ENCODE measurements at places on chromosomes 6 and 20.

GRCh38 chr6:19440531-19440930 lies 396.6 kb upstream of the ID4 start:
- no peaks in the 10 kb centered on the region for H3K27me3 ChIP-seq
- no peaks in the 10 kb centered on the region for H3K4me1 ChIP-seq
- no peak for DNase-seq
- no peaks in the 10 kb centered on the region for H3K36me3 ChIP-seq
- H3K27ac ChIP-seq = no peak overlapping the region

- no peaks in the 10 kb centered on the region for H3K36me3 ChIP-seq
- no peaks in the 10 kb centered on the region for H3K27me3 ChIP-seq
- no peak for DNase-seq
- H3K4me3 ChIP-seq = no peak overlapping the region
These were observed 3.8 kb downstream of the ZNF334 start for GRCh38 chr20:46509523-46509922.

GRCh38 chr20:16535277-16535676 lies 38.0 kb downstream of the KIF16B start:
- no peaks in the 10 kb centered on the region for H3K4me1 ChIP-seq
- no peaks in the 10 kb centered on the region for H3K36me3 ChIP-seq
- DNase-seq = no peak
- no peaks in the 10 kb centered on the region for H3K27me3 ChIP-seq
- no peak overlapping the region for H3K27ac ChIP-seq

- no peaks in the 10 kb centered on the region for H3K4me1 ChIP-seq
- H3K27ac ChIP-seq = no peak overlapping the region
- no peaks in the 10 kb centered on the region for H3K27me3 ChIP-seq
- H3K4me3 ChIP-seq = no peak overlapping the region
- DNase-seq = no peak
These were observed 10.2 kb upstream of the MAP3K7 start for GRCh38 chr6:90596967-90597539.

DNA sequence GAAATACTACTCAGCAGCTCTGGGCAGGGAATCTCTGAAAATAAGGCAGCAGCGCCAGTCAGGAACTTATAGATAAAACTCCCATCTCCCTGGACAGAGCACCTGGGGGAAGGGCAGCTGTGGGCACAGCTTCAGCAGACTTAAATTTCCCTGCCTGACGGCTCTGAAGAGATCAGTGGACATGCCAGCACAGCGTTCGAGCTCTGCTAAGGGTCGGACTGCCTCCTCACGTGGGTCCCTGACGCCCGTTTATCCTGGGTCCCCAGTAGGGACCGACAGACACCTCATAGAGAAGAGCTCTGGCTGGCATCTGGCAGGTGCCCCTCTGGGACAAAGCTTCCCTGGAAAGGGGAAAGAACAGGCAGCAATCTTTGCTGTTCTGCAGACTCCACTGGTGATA lies 59.0 kb downstream of the COL21A1 start:
- peak overlapping the region; percentile 5 for H3K4me3 ChIP-seq
- no peaks in the 10 kb centered on the region for H3K27me3 ChIP-seq
- peaks cover 23% of the 10 kb centered on the region for H3K4me1 ChIP-seq
- H3K27ac ChIP-seq = no peak overlapping the region
- DNase-seq = no peak

- H3K4me1 ChIP-seq = peaks cover 13% of the 10 kb centered on the region
- DNase-seq = peak; percentile 25
- H3K27ac ChIP-seq = peak overlapping the region; percentile 57
- H3K4me3 ChIP-seq = no peak overlapping the region
- no peaks in the 10 kb centered on the region for H3K27me3 ChIP-seq
These were observed 395.3 kb downstream of the MAFB start for GRCh38 chr20:40293740-40294139.

GRCh38 chr20:36792422-36792821 lies 18.9 kb upstream of the DSN1 start:
- H3K27me3 ChIP-seq = no peaks in the 10 kb centered on the region
- peaks cover 35% of the 10 kb centered on the region for H3K36me3 ChIP-seq
- no peak overlapping the region for H3K27ac ChIP-seq

DNA sequence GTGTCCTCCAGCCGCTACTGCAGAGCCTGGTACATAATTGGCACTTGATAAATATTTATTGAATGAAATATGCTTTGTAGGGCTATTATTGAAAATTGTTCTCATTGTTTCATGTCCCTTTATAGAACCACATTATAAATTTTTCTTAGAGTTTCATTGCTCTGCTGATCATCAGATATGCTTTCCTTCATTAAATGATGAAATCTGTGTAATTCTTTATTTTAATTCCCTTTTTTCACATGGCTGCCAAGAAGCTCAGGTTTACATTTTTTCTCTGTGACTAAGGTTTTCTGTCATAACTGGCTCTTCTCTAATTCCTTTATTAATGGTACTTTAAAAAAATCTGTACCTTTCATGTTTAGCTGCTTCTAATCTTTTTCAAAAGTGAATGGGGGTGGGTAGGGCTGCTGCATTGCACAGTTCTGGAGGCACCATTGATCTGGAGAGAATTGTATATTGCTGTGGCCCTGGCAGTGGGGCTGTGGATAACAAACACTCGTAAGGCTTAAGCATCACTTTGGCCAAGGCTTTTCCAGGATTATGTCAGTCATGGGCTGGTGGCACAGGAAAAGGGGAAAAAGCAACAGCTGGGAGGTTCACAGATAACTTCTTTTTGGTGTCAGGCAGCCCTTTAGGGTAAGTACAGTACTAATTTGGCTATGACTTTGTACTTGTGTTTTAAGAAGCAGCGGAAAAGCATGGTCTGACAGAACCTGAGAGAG lies 43.8 kb downstream of the ARFGEF2 start:
- no peaks in the 10 kb centered on the region for H3K4me1 ChIP-seq
- no peak overlapping the region for H3K27ac ChIP-seq
- H3K36me3 ChIP-seq = peaks cover 31% of the 10 kb centered on the region
- no peak for DNase-seq
- H3K4me3 ChIP-seq = no peak overlapping the region

- no peaks in the 10 kb centered on the region for H3K4me1 ChIP-seq
- H3K27ac ChIP-seq = no peak overlapping the region
- H3K27me3 ChIP-seq = no peaks in the 10 kb centered on the region
- H3K4me3 ChIP-seq = no peak overlapping the region
- DNase-seq = no peak
These were observed 30.9 kb downstream of the MKKS start for GRCh38 chr20:10402938-10403608.

GRCh38 chr6:16305246-16305725 lies 66.9 kb downstream of the GMPR start:
- DNase-seq = no peak
- no peak overlapping the region for H3K27ac ChIP-seq
- H3K4me1 ChIP-seq = no peaks in the 10 kb centered on the region
- no peaks in the 10 kb centered on the region for H3K27me3 ChIP-seq
- H3K36me3 ChIP-seq = peaks cover 17% of the 10 kb centered on the region
- H3K4me3 ChIP-seq = no peak overlapping the region

GRCh38 chr20:41462372-41463161 lies 95.9 kb upstream of the EMILIN3 start:
- H3K27me3 ChIP-seq = no peaks in the 10 kb centered on the region
- H3K4me1 ChIP-seq = no peaks in the 10 kb centered on the region
- no peak overlapping the region for H3K27ac ChIP-seq
- DNase-seq = no peak

GRCh38 chr20:51382986-51383821 lies 159.3 kb downstream of the NFATC2 start:
- no peak for DNase-seq
- H3K36me3 ChIP-seq = no peaks in the 10 kb centered on the region
- no peak overlapping the region for H3K27ac ChIP-seq
- H3K27me3 ChIP-seq = no peaks in the 10 kb centered on the region

DNA sequence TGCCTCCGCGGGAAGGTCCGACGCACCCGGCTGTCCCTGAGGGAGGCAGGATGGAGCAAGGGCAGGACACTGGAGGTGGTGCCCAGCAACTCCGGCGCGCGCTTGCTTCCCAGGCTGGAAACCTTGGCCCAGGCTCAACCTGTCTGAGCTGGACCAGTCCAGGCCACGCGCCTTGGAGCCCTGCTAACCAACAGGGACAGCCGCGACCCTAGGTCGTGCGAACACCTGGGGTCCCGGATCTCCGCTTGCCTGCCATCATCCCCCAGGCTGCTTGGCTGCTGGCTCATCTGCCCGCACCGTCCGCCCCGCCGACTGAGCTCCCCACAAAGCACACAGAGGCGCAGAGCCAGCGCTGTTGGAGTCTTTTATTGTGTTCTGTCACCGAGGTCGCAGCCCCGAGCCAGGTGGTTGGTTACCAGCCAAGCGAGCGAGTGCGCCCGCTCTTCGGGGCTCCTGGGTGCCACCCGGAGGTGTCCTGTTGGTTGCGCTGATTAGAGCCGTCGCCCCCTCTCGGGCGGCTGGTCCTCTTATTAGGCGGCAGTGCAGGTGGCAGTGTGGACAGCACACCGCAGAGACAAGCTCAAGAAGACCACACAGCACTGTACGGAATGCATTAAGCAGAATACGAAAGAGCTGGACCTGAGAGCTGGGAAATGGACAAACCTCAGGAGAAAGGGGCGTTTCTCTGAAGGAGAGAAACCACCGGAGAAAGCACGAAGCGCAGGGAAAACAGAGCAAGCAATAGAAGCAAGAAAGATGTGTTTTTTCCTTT lies 3.8 kb downstream of the COL12A1 start:
- H3K27me3 ChIP-seq = no peaks in the 10 kb centered on the region
- peak overlapping the region; percentile 71 for H3K4me3 ChIP-seq
- H3K4me1 ChIP-seq = peaks cover 34% of the 10 kb centered on the region
- H3K27ac ChIP-seq = peak overlapping the region; percentile 52
- no peak for DNase-seq

- no peaks in the 10 kb centered on the region for H3K4me1 ChIP-seq
- DNase-seq = no peak
- H3K27me3 ChIP-seq = no peaks in the 10 kb centered on the region
- no peak overlapping the region for H3K27ac ChIP-seq
- no peak overlapping the region for H3K4me3 ChIP-seq
These were observed 15.2 kb downstream of the VNN1 start for GRCh38 chr6:132698608-132699007.
